ENCODE measurements at places on chromosomes 1 and 21.
A peak's percentile ranks its signal among the peaks of the same experiment; 100 is the strongest.

GRCh38 chr1:8816264-8816663 lies 1.2 kb downstream of the RERE start:
- no peak for DNase-seq

- DNase-seq: no peak
These were observed 32.0 kb downstream of the SLC16A1 start for GRCh38 chr1:112923959-112924349.

DNA sequence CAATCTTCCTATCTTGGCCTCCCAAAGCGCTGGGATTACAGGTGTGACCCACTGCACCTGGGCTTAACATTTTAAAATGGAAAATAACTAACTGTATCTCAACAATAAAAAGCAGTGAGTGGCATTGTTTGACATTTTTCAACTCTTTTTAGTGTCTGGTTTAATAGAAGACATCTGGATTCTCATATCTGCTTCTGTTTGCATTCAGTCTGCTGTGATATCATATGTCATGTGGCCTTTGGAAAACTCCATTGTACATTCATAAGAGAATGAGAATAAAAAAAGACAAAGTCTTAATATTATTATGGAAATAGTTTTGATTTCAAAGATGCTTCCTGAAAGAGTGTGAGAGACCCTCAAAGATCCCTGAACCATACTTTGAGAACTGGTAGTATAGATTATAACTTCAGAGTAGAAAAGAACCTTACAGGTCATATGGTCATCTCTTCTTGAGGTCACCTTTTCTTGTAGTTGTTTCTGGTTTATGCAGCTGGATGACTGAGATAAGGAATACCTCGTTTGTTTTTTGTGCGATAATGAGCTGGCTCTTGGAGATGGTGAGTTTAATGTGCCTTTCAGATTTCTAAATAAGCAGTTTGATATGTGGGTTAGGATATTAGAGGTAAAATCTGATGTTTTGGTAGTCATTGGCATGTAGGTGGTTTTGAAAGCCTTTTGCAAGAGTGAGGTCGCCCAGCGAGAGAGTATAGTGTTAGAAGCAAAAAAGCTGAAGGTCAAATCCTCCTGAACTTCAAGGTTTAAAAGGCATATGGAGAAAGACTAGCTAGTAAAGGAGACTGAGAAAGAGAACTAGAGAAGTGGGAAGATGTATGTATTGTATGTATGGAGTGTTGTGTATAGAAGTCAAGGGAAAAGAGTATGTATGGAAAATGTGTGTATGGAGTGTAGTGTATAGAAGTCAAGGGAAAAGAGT lies 17.2 kb downstream of the CEP350 start:
- DNase-seq: no peak

- peak; percentile 50 for DNase-seq
These were observed 2.6 kb downstream of the RCC1 start for GRCh38 chr1:28508435-28508754.

- no peak for DNase-seq
These were observed 2.1 kb upstream of the ATXN7L2 start for GRCh38 chr1:109481646-109482045.

DNA sequence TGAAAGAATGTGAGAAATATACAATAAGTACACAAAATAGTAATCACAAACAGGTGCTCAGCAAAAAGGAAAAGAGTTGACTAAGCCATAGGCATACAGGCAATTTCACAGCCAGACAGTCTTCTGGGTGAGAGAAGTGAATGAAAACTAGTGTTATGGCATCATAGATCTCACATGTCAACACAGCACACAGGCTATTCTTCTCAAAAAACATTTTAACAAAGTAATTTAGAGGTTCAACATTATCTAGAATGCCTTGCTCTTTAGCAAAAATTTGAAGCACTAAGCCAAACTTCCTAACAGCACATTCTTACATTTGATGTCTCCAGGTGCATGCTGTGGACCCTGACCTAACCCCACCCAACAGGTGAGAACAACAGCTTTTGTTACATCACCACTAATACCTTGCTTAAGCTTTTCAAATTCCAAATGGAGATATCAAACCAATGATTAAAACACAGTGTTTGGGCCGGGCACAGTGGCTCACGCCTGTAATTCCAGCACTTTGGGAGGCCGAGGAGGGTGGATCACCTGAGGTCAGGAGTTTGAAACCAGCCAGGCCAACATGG lies 30.5 kb downstream of the OTUD7B start:
- no peak for DNase-seq

- DNase-seq: no peak
These were observed 111.7 kb upstream of the KCNJ6 start for GRCh38 chr21:38027901-38028498.

- peak; percentile 3 for DNase-seq
These were observed 254.4 kb upstream of the GJB5 start for GRCh38 chr1:34500451-34500850.

DNA sequence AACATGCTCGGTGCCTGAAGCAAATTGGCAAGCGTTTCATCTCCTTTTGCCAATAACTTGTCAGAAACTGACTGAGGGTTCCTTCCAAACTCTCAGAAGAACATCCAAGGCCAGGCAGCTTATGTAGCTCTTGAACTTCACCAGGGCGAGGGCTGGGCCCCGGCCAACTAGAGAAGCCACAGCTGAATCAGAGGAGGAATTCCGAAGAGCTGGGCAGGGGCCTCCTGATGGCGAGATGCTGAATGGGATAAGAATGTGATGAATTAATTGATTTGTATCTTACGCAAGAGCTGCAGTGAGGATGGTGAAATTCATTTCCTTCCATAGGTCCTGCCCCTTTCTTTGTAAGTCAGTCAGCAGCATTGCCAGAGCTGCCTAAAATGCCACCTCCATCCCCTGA lies 345.8 kb downstream of the KIF26B start:
- no peak for DNase-seq

DNA sequence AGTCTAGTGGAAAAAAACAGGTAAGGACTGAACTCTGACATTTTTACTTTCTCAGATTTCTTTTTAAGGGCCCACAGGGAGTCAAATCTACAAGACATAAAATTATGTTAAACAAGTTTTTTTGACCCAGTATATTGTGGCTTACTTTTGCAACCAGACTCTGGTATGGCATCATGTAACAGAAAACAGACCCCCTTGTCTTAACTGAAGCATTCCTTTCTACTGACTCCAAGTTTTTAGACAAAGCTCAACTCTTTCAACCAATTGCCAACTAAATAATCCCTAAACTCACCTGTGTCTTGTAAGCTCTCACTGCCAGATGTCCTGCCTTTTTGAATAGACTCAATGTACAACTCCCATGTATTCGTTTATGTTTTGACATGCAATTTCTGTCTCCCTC lies 64.3 kb downstream of the FASLG start:
- DNase-seq: no peak

GRCh38 chr1:180301135-180301742 lies 71.2 kb downstream of the LHX4 start:
- no peak for DNase-seq

GRCh38 chr1:156616463-156616862 lies 2.8 kb upstream of the HAPLN2 start:
- no peak for DNase-seq

GRCh38 chr1:59133997-59134396 lies 162.9 kb upstream of the FGGY start:
- no peak for DNase-seq

DNA sequence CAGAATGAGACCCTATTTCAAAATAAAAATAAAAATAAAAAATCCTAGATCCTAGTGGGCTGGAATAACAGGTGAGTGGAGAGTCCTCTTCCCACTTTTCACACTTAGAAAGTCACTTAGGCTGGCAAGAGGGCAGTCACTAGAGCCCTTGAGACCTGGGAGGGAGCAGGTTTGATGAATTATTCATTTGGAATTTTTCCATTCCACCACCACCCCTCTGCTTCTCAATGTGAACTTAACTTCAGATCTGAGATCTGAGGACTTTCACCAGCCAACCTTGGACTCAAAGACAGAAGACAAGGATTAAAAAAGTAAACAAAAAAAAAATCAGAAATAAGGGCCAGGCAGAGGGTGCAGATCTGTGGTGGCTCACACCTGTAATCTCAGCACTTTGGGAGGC lies 16.5 kb downstream of the AKR7A3 start:
- no peak for DNase-seq

- no peak for DNase-seq
These were observed 5.8 kb upstream of the FUBP1 start for GRCh38 chr1:77984629-77985028.

GRCh38 chr1:230337266-230337665 lies 88.9 kb downstream of the PGBD5 start:
- DNase-seq: no peak

DNA sequence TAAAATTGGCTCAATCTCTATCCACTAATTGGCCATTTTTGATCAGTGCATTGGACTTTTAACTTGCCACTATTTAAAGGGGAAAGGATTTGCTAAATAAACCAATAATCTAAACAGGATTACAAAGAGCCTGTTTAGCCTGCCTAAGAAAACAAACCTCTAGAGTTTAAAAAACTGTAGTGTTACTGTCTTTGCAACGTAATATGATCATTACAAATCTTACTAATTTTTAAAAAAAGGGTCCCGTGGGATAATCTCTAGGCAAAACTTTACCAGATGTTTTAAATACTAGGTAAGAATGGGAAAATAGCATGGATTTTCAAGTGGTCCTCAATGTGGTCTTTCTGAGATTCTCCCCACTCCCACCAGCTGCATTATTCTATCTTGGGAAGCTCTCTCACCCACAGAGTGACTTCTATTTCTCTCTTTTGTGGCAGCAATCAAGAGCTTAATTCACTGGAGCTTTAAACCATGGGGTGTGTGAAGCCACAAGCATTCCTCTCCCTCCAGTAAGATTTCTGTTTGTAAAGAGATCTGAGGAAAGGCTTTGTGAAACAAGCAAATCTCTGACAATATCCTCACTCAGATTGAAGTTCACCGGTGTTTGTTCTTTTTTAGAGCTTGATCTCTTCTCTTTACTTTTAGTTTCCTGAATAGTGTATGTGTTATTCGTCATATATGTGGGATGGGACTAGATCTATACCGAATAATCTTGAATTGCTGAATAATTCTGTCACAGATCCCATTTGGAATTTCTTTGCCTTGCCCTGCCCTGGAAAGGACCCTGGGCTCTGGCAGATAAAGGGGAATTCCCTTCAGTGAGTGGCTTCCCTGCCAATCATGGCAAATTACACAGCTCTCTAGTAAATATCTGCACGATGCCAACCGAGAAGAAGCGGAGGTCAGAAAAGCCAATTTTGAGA lies 132.2 kb downstream of the TLR5 start:
- no peak for DNase-seq

- DNase-seq: no peak
These were observed 211.1 kb downstream of the LRRC40 start for GRCh38 chr1:69994241-69994640.

- DNase-seq: peak; percentile 96
These were observed 4.5 kb upstream of the NFIA start for GRCh38 chr1:61077676-61078541.
